ENCODE measurements at places on chromosomes 4 and X.

GRCh38 chr4:113845138-113845537, 83.6 kb upstream of the CAMK2D start:
- no peak for DNase-seq

DNA sequence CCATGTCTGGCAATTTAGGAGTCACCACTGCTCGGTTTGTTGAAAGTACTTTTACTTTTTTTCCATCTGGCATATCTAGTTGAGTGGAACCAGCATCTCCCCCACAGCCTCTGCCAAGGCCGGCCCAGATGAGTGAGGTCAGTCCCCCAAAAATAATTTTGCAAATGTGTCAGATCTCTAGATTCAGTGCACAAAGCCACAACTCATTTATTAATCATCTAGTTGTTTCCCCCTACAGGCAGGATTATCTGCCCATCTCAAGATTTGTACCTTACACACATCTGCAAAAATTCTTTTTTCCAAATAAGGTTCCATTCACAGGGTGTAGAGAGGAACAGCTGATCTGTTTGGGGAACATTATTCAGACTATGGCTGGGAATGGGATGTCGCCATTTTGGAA, 174.0 kb upstream of the MXRA5 start:
- DNase-seq: no peak

- DNase-seq: no peak
Measured at GRCh38 chr4:168847771-168848502, 162.1 kb downstream of the CBR4 start.

- no peak for DNase-seq
Measured at GRCh38 chr4:139553751-139554641, 2.0 kb downstream of the SETD7 start.

DNA sequence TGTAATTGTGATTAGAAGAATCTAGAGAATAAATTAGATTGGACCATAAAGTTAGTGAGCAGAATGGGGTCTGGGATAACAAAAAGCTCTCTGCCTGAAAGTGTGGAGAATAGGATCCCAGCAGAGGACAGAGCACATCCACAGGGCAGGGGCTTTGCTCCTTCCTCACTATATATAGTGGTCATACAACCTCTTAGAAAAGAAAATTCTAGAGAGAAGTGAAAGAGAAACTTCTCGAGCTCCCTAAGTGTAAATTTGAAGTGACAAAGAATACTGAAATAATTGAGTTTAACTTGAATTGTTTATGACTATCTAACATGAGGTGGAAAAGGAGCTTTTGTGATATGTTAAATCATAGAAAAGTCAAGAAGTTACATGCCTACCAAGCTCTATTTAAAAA, 14.9 kb downstream of the ADAM29 start:
- no peak for DNase-seq

- DNase-seq: no peak
Measured at GRCh38 chr4:18917689-18918088, 896.1 kb upstream of the LCORL start.

- no peak for DNase-seq
Measured at GRCh38 chrX:15430076-15430475, 45.9 kb upstream of the VEGFD start.

- no peak for DNase-seq
Measured at GRCh38 chrX:26999634-27000033, 463.5 kb downstream of the PPP4R3C start.

DNA sequence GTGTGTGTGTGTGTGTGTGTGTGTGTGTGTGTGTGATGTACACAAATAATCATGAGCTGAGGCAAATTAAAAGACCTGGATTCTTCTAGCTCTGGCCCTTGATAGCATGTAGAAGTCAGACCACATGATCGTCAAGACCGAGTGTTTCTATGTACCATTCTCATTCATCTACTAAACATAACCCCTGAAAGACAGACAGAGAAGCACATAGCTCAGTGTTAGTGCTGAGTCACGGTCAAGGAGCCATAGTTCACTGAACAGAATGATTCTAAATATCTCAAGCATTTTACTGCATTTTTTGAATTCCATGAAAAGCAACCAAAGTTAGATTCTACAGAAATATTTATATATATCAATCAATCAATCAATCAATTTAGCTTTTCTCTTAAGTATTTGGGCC, 412.3 kb upstream of the CXorf51A start:
- DNase-seq: no peak

DNA sequence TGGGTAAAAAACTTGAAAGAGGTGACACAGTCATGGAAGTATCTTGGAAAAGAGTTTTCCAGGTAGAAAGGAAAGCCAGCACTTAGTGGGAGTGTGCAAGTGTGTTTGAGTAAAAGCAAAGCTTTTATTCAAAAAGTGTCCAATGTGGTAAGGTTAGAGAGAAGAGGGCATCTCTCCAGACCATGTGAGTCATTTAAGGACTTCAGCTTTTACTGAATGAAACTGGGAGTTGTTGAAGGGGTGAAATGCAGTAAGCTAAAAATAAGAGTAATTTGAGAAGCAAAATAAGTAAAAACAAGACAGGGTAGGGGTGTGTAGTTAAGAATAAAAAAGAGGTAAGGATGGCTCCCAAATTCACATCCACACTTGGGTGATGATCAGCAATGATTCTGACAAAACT, 238.9 kb downstream of the SLC7A11 start:
- no peak for DNase-seq

GRCh38 chr4:129453524-129454200, 357.7 kb downstream of the C4orf33 start:
- no peak for DNase-seq

DNA sequence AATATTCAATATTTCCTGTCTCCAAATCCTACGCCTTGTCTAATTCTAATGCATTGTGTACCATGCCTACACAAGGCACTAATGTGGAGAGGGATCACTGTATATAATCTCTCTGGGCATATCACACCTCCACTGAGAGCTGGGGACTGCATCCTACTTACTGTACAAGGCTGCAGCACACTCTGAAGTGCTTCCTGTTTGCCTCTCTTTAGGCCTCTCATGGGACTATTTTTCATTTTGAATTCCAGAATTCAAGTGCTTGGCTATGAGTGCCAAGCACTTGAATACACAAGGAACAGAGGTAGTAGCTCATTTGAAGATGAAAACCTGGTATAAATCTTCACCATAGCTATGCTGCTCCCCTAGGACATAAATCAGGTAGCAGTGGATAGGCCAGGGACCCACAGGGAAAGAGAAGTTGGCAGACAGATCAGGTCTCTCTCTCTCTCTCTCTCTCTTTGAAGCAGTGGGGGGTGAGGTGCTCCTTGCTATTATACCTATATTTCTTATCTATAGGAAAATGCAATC, 229.7 kb upstream of the MBNL3 start:
- DNase-seq: no peak

- no peak for DNase-seq
Measured at GRCh38 chrX:31139961-31140360, 68.1 kb upstream of the FTHL17 start.

DNA sequence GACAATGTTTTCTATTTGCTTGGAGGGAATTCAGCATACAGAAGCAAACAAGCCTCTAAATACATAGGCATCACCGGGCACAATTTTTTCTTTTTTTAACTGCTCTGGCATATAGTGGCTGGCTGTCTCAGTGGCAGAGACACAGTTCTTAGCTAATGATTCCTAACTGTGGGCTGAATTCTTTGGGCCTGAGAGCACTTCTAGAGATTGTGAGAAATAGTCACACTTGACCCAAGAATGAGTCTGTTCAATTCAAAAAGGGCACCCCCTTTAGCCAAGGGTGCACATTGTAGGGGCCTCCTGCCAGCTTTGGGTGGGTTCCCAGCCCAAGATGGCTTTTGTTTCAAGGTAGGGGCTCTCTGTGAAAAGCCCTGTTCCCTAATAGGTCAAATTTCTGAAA, 345.7 kb downstream of the ARHGAP10 start:
- DNase-seq: no peak

- no peak for DNase-seq
Measured at GRCh38 chr4:77595364-77595973, 10.2 kb upstream of the CXCL13 start.

DNA sequence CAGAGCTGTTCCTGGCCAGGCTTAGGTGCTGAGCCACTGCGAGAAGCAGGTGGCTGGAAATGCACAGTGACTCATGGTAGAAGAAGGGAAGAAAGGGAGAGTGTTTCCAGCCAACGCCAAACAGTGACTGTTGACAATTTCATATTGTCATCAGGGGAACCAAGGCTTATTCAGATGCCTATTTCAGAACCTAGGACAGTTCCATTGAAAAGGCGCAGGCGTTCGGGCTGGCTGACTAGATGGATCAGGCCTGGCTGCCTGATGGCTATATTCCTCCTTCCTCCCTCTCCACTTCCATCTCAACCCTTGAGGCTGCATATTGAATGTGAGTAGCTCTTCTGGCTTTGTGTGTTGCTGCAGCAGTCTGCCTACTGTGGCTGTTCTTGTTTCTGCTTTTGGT, 73.0 kb upstream of the FRMPD4 start:
- no peak for DNase-seq

DNA sequence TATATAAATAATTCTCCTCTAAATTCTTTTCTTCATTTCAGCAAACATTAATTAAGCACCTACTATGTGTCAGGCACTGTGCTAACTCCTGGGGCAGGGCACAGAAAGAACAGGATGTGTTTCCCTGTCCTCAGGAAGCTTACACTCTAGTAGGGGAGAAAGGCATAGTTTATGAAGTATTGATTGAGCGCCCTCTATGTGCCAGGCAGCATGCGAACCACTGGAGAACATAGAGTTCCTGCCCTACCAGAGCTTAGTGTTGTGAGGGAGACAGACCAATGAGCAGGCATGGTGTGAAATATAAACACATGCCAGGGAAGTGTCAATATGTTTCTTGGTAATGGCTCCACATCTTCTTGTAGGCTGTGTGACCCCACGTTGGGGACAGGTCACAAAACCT, 3.7 kb downstream of the ADGRG4 start:
- no peak for DNase-seq

DNA sequence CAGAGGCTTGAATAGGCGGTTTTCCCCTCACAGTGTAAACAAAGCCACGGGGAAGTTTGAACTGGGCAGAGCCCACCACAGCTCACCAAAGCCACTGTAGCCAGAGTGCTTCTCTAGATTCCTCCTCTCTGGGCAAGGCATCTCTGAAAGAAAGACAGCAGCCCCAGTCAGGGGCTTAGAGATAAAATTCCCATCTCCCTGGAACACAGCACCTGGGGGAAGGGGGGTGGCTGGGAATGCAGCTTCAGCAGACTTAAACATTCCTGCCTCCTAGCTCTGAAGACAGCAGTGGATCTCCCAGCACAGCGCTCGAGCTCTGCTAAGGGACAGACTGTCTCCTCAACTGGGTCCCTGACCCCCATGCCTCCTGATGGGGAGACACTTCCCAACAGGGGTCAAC, 44.0 kb upstream of the USP38 start:
- DNase-seq: no peak

DNA sequence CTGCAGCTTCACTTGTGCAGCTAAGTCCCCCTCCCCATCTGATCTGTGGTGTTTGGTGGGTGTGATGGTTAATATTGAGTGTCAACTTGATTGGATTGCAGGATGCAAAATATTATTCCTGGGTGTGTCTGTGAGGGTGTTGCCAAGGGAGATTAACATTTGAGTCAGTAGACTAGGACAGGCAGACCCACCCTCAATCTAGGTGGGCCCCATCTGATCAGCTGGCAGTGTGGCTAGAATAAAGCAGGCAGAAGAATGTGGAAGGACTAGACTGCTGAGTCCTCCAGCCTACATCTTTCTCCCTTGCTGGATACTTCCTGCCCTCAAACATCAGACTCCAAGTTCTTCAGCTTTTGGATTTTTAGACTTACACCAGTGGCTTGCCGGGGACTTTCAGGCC, 103.5 kb upstream of the BOD1L1 start:
- DNase-seq: no peak

GRCh38 chrX:147875866-147876596, 35.7 kb upstream of the FMR1 start:
- DNase-seq: peak; percentile 0

DNA sequence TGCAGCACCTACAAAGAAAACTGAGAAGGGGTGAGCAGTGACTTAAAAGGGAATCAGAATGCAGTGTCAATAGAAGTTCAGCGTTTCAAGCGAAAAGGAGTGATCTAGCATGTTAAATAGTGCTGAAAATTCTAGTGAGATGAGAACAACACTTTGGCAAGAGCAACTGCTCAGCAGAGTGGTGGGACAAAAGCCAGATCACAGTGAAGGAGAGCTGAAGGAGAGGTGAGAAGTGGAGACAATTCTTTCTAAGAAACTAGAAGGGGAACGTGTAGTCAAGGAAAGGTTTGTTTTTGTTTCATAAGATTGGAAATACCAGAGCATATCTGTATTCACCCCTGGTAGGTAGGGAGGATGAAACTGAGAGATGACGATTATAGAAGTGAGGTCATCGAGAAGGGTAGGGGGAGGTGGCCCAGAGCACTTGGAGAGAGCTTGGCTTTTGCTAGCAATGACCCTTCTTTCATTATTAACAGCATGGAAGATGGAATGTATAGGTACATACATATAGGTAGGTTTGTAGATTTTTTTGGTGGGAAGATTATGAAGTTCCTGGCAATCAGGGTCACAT, 33.7 kb downstream of the SRPX2 start:
- DNase-seq: no peak

DNA sequence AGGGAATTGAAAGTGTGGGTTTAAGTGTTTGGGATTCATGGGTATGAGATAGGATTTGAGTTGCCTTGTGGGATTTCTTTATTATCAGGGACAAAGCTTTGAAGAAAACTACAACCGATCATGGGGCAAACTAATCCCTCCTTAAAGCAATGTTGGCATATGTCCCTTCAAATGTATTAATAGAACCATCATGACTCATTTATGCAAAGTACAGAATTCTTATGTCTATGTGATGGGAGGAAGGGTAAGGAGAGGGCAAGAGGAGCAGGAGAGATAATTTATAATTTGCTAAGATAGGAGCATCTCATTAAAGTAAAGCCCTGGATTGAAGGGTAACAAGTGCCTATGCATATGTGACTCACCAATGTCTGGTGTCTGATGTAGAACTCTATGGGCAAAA, 94.2 kb downstream of the PHEX start:
- DNase-seq: no peak

DNA sequence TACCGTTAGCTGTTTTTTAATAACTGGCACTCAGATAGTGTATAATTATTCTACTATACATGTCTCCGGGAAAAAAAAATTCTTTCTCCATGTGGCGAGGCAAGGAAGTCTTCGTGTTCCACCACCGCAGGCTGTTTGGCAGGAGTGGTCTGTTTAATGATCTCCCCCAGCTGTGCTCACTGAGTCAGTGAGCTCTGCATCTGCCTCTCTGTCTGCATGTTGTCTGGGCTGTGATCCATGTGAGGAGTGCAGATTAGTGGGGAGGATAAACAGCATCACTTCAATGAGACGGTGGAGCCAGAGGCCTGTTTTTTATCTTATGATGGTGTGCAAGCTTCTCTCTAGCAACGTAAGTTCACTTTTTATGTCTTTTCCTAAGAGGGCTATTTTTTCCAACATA, 69.8 kb downstream of the RPS3A start:
- DNase-seq: no peak

GRCh38 chr4:7351014-7351413, 83.7 kb downstream of the PSAPL1 start:
- no peak for DNase-seq

- no peak for DNase-seq
Measured at GRCh38 chr4:73442275-73442674, 6.3 kb downstream of the AFP start.
